ENCODE measurements at places on chromosomes 7 and 10.

DNA sequence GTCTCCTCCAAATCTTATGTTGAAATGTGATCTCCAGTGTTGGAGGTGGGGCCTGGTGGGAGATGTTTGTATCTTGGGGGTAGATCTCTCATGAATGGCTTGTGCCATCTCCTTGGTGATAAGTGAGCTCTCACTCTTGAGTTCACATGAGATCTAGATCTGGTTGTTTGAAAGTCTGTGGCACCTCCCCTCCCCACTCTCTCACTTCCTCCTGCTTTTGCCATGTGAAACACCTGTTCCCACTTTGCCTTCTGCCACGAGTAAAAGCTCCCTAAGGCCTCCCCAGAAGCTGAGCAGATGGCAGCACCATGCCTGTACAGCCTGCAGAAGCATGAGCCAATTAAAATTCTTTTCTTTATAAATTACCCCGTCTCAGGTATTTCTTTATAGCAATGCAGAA lies 23.5 kb downstream of the TMEM229A start:
- DNase-seq = no peak

DNA sequence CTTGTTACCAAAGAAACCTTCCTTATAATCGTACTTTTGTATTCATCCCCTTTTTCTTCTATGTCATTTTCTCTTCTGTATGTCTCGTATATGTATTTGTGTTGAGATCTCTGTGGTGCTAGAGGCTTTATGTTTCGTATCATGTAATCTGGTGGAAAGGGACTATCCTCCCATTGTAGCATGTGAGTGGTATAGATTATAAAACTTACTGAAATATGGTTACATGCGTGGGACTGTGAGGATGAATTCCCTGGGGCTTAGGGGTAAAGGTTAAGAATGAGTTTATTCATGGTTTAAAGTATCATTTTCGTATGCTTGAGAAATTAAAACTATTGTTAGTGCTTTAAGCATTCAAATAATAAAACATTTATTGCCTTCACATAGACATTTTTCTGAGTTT lies 141.9 kb downstream of the ANKRD7 start:
- DNase-seq = no peak

DNA sequence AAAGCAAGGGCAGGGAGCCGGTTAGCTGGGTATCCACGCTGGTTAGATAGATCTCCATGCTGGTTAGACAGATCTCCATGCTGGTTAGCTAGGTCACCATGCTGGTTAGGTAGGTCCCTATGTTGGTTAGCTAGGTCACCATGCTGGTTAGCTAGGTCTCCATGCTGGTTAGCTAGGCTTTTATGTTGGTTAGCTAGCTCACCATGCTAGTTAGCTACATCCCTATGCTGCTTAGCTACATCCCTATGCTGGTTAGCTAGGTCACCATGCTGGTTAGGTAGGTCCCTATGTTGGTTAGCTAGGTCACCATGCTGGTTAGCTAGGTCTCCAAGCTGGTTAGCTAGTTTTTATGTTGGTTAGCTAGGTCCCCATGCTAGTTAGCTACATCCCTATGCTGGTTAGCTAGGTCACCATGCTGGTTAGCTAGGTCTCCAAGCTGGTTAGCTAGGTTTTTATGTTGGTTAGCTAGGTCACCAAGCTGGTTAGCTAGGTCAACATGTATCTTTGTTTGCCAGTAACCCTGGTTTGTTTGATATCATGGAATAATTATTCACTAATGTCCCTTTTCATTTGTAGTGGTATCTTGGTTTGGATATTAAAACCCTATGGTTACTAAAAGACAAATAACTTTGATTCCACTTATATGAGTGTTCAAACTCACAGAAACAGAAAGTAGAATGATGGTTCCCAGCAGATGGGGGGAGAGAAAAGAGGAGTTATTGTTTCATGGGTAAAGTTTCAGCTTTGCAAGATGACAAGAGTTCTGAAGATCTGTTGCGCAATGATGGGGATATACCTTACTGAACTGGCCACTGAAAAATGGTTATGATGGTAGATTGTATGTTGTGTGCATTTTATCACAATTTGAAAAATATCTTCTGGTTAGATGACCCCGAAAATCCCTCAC lies 136.2 kb downstream of the PRPF18 start:
- no peak for DNase-seq

DNA sequence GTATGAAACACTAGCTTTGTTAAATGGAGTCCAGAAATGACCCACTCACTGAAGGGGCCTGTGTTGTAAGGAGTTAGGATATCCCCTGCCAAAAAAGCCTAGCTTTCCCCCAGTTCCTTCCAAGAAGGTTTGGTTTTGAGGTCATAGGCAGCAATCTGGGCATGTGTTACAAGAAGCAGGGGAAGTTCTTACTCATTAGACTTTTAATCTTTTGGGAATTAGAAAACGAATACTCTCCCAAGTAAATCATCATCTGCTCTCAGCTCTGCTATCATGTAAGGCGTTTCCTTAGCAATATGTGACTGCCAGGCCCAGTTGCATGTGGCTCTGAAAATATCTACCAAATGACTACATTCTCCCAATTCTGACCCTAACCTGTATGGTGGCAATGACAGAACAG lies 3.7 kb downstream of the NOD1 start:
- no peak for DNase-seq

DNA sequence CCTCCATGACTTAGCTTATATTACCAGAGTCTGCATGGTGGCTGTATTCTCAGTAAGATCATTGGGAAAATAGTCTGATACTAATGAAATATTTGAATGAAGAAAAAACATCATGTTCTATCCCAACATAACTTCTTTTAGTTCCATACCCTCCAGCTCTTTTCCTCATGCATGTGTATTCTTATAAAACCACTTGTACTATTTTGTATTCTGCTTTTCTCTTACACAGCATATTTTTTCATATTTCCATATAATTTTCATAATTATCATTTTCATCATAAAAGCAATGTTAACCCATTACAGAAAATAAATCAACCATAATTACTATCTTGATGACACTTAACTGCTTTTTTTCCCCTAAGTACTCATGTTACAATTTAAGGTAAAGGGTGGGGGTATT lies 371.2 kb upstream of the LRGUK start:
- DNase-seq = no peak

DNA sequence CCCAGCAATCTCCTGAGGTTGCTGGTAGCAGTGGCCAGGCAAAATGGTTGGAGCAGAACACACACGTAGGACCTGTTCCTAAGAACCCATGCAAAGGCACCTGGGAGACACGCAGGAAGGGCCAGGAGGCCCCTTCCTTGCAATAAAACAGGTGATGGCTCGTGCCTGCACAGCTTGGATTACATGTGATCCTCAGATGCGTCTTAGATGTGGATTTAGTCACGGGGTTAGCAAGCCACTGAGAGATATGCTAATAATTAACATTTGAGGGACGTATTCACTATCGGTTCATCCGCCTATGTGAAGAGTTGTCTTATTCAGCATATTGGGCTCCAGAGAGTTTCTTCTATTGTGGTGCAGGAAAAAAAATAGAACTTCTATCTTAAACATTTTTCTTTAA lies 4.6 kb upstream of the RHEB start:
- DNase-seq = no peak

GRCh38 chr7:107948645-107949442 lies 54.1 kb downstream of the LAMB1 start:
- DNase-seq = no peak

GRCh38 chr7:47225387-47226131 lies 356.4 kb downstream of the TNS3 start:
- DNase-seq = peak; percentile 60

GRCh38 chr7:102432442-102433218 lies 745 bp upstream of the ORAI2 start:
- DNase-seq = no peak

All from suppressor macrophage (primary cell).